Left forelimb (tissue), 1 donor: ENCODE measurements at places on chromosomes 4 and X.

- DNase-seq, result no peak
Measured at GRCh38 chrX:80812176-80812575, 2.5 kb upstream of the BRWD3 start.

GRCh38 chr4:89000844-89001360 lies 56.1 kb downstream of the FAM13A start:
- no peak for DNase-seq

DNA sequence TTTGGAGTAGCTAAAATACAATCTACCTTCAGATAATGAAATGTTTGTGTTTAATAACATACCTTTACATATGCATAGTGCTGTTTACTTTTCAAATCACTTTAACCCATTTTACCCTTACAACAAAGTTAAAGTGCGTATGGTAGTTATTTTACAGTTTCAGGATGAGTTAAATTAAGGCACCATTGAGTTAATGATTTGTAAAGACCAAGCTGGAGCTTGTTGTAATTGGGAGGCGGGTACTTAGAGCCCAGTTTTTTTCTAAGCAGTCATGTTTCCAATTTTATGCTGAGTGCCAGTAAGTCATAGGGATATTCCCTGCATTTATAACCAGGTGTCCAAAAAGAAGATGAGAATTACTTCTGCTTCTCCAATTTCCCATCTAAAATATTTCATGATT lies 84.2 kb upstream of the NRK start:
- no peak for DNase-seq

GRCh38 chr4:183377491-183377890 lies 55.3 kb upstream of the CLDN24 start:
- no peak for DNase-seq

GRCh38 chr4:16113741-16114140 lies 29.9 kb upstream of the PROM1 start:
- no peak for DNase-seq

DNA sequence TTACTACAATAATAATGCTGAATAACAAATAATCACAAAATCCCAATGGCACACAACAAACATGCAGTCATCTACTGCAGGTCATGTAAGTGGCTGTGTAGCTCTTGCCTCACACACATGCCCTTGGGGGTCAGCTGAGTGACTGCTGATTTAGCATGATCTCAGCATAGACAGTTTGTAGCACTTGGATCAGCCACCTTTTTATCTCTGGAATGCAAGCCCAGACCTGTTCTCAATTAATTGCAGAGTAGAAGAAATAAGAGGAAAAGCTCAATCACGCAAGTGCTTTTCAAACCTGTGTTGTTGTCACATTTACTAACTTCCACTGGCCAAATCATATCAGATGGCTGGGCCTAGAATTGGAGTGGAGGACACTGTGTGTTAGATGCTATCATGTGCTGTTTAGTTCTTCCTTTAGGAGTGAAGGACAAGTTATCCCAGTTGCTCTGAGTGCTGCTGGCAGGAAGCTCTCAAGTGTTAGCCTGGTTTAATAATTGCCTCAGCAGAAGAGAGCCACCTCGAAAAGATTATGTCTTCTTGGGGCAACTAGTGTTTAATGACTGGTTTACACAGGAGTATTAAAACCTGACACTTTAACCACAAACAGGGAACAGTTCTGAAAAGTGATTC lies 128.3 kb upstream of the EPHA5 start:
- no peak for DNase-seq

GRCh38 chr4:15610855-15611254 lies 44.3 kb downstream of the FBXL5 start:
- DNase-seq, result no peak

GRCh38 chr4:3855646-3856045 lies 89.5 kb downstream of the ADRA2C start:
- no peak for DNase-seq

GRCh38 chr4:108849611-108850168 lies 86.8 kb upstream of the ETNPPL start:
- no peak for DNase-seq

GRCh38 chrX:149650162-149650561 lies 18.6 kb upstream of the TMEM185A start:
- no peak for DNase-seq

- DNase-seq, result no peak
Measured at GRCh38 chrX:68018248-68019203, 414.8 kb downstream of the OPHN1 start.
